ENCODE measurements at places on chromosomes 2 and 18.
A peak's percentile ranks its signal among the peaks of the same experiment; 100 is the strongest.

DNA sequence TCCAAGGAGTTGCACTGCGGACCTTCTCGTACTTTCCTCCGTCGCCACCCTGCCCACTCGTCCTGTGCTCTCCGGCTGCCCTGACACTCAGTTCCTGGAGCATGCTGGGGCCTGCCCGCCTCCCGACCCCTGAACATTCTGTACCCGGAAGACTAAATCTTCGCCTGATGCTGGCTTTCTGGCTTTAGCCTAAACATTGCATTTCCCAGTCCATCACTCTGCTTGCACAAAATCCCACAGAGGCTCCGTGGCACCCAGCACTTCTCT lies 550 bp upstream of the SFXN5 start:
- no peak for DNase-seq

GRCh38 chr2:235640926-235641723 lies 147.3 kb downstream of the AGAP1 start:
- DNase-seq = no peak

- DNase-seq = no peak
Measured at GRCh38 chr18:48851599-48851960, 99.2 kb downstream of the SMAD7 start.

DNA sequence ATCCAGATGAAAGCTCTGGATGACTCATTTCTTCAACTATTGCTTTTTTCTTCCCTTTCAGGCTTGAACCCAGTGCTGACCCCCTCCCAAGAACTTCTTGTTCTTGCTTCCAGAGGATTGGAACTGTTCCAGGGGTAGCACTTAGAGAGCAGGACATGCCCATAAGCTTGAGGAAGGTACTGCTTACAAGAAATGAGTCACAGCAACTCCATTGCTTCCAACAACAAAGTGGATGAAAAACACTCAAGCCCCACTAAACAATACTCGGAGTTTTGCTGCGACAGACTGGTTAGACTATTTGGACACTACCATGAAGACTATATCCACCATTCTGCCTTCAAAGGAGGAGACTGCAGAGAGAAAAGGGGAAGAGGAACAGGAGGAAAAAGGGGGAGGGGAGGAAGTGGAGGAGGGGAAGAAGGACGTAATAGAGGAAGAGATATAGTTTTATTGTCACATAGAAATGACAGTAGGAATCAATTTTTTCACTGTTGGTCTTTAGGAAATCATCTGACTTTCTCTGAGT lies 1.6 kb upstream of the EPC2 start:
- DNase-seq = no peak

- DNase-seq = peak; percentile 1
Measured at GRCh38 chr2:68157002-68157401, 686 bp upstream of the PNO1 start.

- no peak for DNase-seq
Measured at GRCh38 chr18:7616661-7617060, 49.5 kb downstream of the PTPRM start.

GRCh38 chr2:240246173-240246820 lies 105.8 kb upstream of the OTOS start:
- DNase-seq = no peak

- DNase-seq = no peak
Measured at GRCh38 chr18:78908462-78909260, 71.0 kb upstream of the SALL3 start.

DNA sequence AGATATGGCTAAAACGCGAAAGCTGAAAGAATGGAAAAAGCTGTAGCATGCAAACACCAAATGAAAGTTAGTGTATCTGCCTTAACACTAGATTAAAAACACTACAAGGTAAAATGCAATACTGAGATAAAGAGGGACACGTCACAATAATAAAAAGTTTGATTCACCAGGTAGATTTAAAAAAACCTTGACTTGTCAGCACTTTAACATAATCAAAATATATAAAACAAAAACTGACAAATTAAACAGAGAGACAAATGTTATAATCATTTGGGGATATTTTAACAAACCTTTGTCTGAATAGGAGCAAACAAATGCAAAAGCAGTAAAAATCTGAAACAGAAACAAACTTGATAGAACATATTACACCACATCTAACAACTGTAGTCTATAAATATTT lies 18.3 kb downstream of the TLK1 start:
- no peak for DNase-seq

- DNase-seq = no peak
Measured at GRCh38 chr18:67612281-67612680, 95.8 kb upstream of the DSEL start.

- DNase-seq = no peak
Measured at GRCh38 chr2:236176417-236176816, 8.2 kb upstream of the GBX2 start.

GRCh38 chr2:95058466-95058988 lies 33.0 kb downstream of the MAL start:
- DNase-seq = no peak

GRCh38 chr18:52869942-52870907 lies 530.2 kb downstream of the DCC start:
- DNase-seq = no peak

DNA sequence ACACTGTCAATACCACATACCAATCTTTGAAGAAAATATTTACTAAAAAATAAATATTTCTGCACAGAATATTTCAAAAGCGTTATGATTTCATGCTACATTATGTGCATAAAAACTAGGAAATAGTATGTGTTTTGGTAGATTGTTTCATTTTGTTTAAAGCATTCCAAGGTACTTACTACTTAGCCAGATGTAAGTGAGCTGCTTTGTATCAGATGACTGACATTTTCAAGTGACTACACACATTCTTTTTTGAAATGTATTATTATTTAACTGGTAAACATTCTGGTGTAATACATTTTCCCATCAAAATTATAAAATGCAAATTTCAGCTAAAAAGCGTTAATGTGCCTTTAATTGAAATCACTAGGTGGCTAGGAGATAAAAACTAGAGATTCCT lies 21.5 kb downstream of the GCA start:
- no peak for DNase-seq

- DNase-seq = no peak
Measured at GRCh38 chr2:62284471-62284870, 88.6 kb downstream of the B3GNT2 start.

DNA sequence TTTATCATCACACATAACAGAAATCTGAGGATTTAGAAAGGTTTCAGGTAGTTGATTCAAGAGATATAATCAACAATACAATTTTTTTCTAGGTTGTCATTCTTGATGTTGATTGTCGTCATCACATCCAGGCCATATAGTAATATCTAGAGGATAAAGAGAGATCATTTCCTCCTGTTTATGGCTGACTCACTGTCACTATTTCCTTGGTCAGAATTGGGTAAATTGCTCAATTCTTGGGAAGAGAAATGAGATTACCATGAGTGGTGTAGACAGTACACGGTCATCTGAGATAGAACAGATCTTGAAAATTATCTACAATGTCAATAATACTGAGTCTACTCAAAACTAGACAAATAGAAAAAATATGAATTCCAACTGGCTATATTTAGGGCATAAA lies 78.8 kb downstream of the ZNF804A start:
- no peak for DNase-seq

DNA sequence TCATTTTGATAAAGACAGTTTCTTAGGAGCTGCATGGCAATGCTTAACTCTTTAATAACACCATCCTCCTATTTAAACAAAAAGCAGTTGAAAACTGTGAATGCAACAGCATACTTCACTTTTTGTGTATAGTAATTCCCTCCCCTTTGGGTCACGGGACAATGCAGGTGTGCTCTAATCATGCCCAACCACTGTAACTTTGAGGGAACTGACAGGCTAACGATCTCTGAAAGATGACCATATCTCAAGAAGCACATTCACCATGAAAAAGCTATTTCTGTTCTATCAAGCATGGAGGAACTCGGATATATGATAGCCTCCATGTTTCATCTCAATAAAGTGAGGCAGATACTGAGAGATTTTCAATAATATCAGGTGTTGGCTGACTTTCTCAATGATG lies 81.1 kb upstream of the CD226 start:
- DNase-seq = no peak

DNA sequence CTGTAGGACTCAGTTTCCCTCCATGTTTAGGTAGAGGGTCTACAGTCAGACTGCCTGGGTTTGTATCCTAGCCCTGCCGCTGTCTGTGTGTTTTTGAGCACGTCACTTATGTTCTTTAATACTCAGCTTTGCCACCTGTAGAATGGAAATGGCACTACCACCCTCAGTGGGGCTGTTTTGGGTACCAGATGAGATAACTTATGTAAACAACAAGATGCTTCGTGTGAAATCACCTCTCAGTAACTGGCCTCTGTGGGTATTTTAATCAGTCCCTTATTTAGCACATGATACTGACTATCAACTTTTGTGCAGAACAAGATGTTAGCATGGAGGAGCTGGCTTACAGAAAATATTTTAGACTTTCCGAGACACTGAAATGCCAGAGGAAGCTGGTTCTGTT lies 296.0 kb downstream of the LRRTM1 start:
- DNase-seq = no peak

DNA sequence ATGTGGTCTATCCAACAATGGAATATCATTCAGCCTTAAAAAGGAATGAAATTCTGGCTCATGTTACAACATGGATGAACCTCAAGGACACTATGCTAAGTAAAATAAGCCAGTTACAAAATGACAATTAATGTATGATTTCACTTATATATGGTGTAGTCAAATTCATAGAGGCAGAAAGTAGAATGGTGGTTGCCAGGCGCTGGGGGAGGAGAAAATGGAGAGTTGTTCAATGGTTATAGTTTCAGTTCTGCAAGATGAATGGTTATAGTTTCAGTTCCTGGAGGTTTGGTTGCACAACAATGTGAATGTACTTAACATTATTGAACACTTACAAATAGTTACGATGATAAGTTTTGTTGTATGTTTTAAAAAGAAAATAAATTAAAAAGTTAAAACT lies 79.2 kb upstream of the IL1R2 start:
- DNase-seq = no peak

DNA sequence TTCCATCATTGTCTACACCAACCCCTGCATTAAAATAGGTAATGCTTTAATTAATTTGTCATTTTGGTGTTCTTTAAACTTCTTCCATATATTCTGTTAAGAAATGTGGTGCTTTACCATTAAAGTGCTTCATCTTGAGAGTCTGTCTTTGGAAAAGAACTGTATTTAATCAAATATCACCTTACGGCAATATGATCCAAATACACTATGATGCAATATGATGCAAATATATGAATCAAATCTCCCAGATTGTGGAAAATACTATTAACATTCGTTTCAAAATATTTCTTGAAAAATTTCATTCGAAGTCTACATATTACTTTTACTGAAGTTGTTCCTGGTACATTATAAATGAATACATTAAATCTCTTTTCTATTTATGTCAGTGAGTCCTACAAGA lies 23.0 kb downstream of the VPS4B start:
- no peak for DNase-seq

GRCh38 chr18:24754583-24755253 lies 294.3 kb downstream of the HRH4 start:
- DNase-seq = no peak

- DNase-seq = no peak
Measured at GRCh38 chr2:84953535-84953934, 17.4 kb upstream of the KCMF1 start.

- DNase-seq = no peak
Measured at GRCh38 chr2:119028327-119029174, 86.6 kb downstream of the MARCO start.

- DNase-seq = no peak
Measured at GRCh38 chr2:124482044-124482443, 457.0 kb downstream of the CNTNAP5 start.

DNA sequence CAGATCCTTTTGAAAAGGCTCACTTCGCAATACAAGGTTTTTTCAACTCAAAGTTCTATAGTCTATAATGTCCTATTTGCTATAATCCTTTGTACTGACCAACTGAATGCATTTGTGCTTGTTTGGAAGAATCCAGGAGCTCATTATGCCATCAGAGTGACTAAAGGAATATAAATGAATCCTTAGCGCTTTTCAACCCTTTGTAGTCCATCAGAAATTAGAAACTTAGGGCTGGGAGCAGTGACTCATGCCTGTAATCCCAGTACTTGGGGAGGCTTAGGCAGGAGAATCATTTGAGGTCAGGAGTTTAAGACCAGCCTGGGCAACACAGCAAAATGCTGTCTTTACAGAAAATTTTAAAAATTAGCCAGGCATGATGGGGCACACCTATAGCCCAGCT lies 330.2 kb upstream of the CHAC2 start:
- no peak for DNase-seq

DNA sequence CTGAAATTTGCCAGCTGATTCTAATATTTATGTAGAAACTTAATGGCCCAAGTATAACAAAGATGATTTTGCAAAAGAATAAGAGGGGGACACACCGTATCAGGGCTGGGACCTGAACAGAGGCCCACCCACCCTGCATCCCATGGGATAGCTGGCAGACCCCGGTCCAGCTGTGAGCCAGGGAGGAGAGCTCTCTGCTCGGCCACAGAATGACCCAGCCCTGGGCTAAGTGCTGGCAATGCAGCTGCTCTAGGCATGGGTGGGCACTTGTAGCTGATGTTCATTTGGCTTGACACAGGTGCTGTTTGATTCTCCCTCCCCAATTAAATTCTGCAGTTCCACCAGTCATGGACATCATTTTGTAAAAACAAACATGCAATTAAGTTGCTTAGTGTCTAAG lies 522.8 kb upstream of the RAB6C start:
- no peak for DNase-seq

GRCh38 chr2:237540223-237540775 lies 26.1 kb upstream of the PRLH start:
- no peak for DNase-seq

DNA sequence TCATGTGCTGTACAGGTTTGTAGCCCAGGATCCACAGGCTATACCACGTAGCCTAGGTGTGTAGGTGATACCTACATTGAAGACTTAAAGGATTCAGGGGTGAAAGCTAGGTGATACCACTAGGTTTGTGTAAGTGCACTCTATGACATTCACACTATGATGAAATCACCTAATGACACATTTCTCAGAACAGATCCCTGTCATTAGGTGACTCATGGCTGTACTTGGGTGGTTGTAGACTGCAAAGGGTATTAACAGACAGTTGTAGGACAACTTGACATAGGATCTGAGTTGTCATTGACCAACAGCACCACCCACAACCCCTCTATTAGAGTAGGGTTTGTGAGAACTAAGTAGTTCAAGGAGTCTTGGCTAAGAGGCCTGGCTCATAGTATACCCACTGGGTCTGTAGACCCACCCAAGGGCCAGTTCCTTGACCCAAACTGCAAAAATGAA lies 27.7 kb upstream of the SMCHD1 start:
- DNase-seq = no peak

- no peak for DNase-seq
Measured at GRCh38 chr2:29878898-29879297, 42.5 kb downstream of the ALK start.

DNA sequence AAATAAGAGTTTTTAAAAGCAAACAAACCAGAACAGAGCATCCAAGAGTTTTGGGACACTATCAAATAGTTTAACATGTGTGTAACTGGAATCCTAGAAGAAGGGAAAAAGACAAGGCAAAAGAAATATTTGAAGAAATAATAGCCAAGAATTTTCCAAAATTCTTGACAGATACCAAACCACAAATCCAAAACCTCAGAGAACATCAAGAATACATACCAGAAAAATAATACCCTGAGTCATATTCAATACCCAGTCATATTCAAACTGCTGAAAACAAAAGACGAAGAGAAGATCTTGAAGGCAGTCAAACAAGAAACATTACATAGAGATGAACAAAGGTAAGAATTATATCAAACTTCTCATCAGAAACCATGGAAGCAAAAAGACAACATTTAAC lies 22.9 kb downstream of the INO80C start:
- DNase-seq = no peak

Data from forelimb muscle (tissue), 1 donor.